Hematopoietic multipotent progenitor cell treated with erythropoietin and hydrocortisone succinate and interleukin-3 and kit ligand, for 17 days (in vitro differentiated cells): ENCODE measurements at places on chromosomes 7 and 10.

- no peak for DNase-seq
These were observed 14.0 kb upstream of the COL13A1 start for GRCh38 chr10:69787681-69788080.

- DNase-seq: no peak
These were observed at the start of gene NPTX2 for GRCh38 chr7:98617051-98617959. Gene NPTX2 (plus strand): TSS chr7:98617285. CDS start chr7:98617462, 177 bp downstream.

DNA sequence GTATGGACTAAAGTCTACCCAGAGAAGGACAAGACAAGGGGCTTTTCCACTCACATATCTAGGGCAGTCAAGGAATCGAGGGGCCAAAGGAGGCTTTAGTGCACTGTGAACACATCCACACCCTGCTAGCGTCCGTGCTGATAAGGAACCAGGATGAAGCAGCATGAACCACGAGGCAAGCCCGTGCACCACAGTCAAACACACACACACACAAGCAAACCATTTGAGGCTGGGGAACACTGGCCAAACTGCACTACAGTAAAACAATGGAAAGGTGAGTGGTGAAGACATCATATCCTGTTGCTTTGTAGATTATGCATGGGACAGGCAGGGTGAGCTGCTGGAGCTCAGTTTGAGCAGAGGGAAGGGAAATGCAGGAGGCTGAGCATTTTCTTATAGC is 177.4 kb upstream of the CDCA7L start:
- no peak for DNase-seq

DNA sequence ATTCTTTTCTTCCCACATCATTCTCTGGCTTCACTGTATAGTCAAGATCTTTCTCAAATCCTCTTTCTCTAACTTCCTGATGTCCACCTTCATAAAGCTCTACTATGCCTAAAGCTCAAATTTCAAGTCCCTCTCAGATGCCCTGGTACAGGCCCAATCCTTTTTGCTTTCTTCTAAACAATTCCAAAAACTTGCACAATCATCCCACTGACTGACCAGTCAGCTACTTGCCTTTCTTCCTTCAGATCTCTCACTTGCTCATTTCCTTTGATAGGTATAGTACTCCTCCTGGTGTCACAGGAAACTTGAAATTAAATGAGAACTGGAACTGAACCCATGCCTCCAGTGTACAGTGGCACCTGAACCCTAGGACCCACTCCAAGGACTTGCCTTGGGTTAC is 18.2 kb downstream of the SEC31B start:
- DNase-seq: no peak

DNA sequence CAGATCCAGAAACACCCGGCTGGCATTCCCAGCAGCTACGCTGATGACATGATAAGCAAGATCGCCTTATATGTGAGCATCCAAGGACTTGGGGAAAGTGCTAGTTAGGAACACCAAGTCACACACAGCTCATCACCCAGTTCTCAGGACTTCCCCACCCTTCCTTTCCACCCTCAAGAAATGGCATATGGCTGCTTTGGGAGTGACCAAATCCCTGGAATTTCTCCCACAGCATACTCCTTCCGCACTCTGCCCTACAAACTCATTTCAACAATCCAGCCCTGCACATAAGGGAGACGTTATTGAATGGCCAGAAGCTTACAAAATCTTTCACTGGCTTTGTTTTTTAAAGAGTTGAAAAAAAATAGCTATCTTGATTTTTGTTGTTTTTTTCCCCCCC is 4.2 kb downstream of the ITIH5 start:
- no peak for DNase-seq
